AG09319 (cell line): ENCODE measurements at places on chromosomes 16 and 17.

DNA sequence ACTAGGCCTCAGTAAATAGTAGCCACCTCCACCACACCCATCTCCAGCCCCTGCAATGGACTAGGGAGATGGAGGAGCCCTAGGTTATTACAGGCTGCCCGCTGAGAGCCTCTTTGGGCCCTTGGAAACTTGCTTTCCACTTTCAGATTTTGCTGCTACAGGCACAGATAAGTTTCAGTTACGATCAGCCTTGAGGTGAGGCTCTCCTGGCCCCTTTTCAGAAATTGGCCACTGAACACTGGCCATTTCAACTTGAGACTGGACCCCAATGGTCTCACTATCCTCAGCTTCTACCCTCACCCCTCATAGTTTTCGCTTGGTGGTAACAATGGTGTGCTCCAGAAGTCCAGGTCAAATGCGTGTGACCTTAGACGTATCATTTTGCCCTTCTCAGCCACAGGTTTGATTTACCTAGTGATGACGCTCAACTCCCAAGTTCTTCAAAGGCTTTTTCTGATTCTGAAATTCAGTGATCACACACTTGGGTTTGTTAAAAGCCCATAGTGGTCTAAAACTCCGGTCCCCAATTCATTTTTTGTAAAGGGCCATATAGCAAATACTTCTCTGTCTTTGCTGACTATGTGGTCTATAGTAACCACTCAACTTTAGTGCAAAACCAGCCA is 1.0 kb downstream of the PMM2 start:
- no peak for DNase-seq

- DNase-seq: no peak
These were observed 25.3 kb downstream of the MBTPS1 start for GRCh38 chr16:84091460-84091859.

DNA sequence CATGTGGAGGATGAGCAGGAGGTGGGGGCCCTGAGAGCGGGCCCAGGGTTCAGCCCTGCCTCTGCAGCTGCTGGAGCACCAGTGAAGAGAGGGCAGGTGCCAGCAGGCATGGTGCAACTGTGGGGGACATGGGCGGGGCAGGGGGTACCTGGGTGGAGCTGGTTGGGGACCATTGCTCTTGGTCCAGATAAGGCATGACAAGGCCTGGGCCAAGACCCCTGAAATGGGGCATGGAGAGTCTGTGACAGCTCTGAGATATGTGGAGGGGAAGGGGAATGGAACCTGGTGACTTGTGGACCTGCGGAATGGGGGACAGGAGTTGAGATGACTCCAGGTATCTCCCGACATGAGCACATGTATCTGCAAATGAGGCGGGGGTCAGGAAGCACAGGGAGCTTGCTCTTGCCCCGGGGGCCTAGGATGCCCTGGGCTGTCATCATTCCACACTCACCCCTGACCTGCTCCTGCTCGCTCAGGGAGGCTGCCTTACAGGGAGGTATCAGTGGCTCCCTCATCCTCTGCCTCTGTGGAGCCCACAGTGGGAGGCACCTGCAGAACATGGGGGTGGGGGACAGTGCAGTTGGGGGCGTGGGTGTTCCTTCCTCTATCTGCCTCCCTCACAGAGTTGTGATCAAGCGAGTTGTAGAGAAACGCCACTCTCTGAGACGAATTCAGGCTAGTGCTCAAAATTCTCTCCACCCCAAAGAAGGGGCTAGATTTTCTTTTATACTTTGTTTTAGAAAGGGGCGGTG is 40.2 kb downstream of the TMEM235 start:
- no peak for DNase-seq

- DNase-seq: no peak
These were observed 238.7 kb upstream of the ELAC2 start for GRCh38 chr17:13256545-13256944.

- no peak for DNase-seq
These were observed 8.0 kb downstream of the SERPINF2 start for GRCh38 chr17:1750628-1751027.

DNA sequence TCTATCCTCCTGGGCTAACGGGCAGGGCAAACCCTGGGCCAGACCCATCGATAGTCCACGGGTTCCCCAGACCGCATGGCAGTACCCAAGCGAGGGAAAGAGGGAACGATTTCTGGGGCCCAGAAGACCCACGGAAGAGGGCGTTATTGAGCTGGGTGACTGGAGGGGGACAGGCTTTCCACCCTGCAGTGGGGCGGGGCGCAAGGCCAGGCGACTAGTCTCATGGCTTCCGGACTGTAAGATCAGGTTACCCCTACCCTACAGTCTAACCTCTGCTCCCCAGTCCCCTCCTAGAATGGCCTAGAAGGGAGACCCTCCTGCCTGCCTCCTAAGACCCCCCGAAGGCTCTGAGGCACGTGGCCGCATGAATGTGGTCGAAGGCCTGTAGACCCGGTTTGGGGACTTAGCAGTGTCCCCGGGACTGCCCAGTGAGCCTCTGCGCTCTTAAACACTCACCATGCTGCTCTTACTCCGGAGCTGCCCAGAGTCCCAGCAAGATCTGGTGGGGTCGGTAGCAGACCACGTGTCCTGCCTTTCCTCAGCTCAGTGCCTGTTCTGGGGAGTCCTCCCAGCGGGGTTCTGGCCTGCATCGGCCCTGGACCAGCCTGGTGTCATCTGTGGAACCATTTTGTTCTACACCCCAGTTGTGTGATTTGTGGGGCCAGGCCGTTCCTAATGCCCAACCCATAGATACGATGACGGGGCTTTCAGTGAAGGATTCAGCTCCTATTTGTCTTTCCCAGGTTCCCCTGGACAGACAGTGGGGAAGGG is 13.2 kb upstream of the AURKB start:
- DNase-seq: no peak

- no peak for DNase-seq
These were observed 58.8 kb upstream of the TAC4 start for GRCh38 chr17:49906531-49907136.

GRCh38 chr17:66966704-66967418 is 2.4 kb downstream of the CACNG4 start:
- no peak for DNase-seq

- no peak for DNase-seq
These were observed 100.8 kb downstream of the RBFOX3 start for GRCh38 chr17:79510071-79510470.

- peak; percentile 20 for DNase-seq
These were observed at the start of gene ATF7IP2 for GRCh38 chr16:10385725-10386516. Gene ATF7IP2 (plus strand): TSS chr16:10386061. CDS start chr16:10430621, 44,560 bp downstream.

- no peak for DNase-seq
These were observed 44.2 kb upstream of the TRAP1 start for GRCh38 chr16:3761375-3762106.

DNA sequence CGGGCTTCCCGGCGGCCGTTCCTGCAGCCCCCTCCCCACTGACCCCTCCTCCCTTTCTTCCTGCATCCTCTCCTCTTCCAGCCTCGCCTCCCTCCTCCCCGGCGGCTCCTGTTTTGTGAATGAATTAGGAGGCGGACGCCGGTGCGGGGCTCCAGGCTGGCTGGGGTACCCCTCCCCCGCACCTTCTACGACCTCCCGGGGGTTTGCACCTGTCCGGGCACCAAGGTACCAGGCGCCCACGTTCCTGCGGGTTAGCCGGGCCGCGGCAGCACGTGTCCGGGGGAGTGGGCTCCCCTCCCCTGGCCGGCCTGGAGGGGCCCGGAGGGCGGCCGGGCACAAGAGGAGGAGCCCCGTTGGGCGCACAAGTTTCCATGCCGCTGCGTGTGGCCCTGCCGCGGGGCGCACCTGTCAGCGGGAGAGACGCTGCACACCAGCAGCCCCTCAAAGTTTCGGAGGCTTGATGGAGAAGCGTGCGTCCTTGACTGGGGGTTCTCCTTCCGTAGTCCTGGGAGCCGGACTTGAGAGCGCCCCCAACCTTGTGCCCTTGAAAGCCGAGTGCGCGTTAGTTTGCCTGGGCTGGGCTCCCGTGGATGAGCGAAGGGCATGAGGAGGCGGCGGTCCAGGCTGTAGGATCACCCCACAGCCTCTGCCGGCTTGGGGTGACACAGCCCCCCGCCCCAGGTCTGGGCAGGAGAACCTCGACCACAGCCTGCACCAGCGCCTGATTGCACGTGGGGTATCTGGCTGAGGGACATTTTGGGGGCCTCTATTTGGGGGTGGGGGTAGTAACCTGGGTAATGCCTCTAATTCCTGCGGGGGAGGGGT is 1.2 kb downstream of the HAS3 start:
- no peak for DNase-seq

- no peak for DNase-seq
These were observed 27.2 kb downstream of the UNKL start for GRCh38 chr16:1387331-1387730.

GRCh38 chr16:72530434-72530833 is 358.5 kb upstream of the PMFBP1 start:
- DNase-seq: no peak

DNA sequence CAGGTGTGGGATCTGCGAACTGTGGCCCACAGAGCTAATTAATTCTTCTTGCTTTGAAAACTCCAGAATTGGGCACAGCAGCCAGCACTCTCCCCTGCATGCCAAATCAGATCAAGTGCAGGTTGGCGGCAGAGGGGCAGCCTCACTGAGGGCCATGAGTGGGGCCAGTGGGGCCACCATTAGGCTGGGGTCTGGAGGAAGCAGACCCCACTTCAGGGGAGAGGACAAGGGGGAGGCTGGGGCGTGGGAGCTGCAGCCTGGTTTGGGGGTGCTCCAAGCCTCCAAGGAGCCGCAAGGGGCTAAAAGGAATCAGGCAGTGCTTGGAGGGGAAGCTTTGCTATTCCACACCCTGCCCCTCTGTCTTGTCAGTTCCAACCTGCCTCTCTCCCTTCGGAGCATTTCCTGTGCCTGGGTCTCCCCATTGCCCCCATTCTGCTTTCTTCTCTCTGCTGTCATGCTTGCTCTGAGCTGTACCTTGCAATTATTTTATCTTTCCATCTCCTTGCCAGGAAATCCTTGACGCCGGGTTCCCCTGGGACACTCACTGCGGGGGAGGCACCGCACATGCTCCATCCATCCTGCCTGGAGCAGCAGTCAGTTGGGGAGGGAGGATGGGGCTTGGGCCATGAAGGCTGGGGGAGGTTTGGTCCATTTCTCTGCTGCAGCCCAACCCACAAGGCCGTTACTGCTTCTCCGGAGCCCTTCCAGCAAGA is 3.3 kb upstream of the ABCC3 start:
- no peak for DNase-seq

DNA sequence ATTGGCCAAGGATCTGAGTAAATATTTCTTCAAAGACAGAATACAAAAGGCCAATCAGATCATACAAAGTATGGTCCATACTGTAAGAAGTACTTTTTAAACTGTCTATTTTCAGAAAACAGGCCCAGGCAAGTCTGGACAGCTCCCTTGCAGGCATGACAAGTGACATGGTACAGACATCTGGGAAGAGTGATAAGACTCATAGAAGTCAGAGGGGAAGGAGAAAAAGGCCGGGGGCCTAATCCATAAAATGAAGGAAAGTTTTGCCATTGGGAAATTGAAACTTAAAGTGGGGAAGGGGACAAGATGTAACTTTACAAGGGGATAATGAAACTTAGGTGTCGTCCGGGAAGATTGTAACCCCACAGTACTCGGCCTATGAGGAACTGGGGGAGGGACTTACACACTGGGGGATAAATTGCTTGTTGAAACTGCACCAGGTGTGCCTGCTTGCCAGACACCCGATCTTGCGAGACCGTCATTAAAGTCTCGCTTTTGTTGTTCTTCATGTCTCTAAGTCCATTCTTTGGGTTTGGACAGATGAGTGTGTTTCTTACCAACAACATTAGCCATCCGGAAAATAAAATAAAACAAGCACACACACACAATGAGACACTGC is 684.0 kb downstream of the CDH11 start:
- no peak for DNase-seq

DNA sequence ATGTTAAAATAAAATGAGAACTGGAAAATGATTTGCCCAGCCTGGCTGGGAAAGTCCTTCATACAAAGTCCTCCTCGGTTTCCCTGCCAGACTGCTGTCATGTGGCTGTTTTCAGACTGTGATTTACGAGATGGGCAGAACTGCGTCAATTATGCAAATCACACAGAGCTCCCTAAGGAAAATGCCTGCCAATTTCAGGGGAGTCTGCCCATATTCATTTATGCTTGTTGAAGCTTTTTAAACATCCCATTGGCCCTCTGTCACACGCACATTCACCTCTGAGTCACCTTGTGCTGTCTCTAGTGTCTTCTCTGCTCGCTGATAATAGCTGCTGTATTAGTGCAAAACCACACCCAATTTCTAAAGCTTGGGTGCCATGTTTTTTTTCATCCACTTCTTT is 81.7 kb upstream of the FAM20A start:
- DNase-seq: no peak

GRCh38 chr16:78474762-78475161 is 375.3 kb downstream of the WWOX start:
- no peak for DNase-seq

DNA sequence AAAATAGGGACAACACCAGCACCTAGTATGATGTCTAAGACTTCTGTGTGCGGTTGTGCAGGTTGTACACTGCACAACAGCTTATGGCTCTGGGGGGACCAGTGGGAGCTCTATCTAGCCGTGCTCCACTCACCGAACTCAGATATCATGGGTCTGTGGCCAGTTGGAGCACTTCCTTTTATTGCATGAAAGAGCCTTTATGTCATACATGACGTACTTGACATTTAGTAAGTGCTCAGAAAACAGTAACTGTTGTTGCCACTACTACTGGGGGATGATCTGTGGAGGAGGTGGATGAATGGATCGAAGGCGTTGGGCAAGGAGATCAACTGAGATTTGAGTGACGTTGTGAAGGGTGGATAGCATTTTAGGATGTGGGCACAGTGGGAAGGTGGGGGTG is 368.8 kb downstream of the SNX29 start:
- DNase-seq: no peak

DNA sequence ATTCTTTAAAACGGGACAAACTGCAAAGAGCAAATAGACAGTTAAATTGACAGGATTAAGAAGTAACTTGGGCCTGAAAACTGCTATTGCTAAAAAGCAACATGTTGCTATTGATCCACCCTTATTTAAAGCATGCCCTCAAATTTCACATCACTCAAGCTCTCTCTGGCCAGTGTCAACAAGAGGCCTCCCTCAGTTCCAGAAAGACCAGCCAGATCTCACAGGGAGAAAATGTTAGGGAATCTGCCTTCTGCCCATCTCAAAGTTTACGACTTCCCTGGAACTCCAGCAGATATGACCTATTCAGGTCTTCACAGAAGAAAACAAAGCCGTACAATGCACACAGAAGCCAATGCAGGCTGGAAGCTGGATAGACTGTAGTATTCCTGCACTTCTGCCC is 8.9 kb downstream of the CFAP20 start:
- DNase-seq: no peak

DNA sequence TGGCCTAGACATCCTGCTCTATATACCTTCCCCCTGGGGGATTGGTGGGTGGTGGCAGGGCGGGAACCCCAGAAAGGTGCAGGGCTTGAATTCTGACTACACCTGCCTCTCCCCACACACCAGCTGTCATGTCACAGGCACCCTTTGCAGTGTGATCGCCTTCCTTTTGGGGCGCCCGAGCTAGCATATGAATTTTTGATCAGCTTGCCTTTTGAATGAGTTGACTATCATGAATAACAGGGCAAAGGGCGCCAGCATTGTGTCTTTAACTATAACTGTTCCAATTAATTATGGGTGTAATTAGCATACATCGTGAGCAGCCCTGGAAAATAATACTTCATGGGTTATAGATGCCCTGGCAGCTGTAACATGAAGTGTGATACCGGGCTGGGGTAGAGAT is 72.7 kb downstream of the CYLD start:
- no peak for DNase-seq
